ENCODE measurements at places on chromosomes 4 and X.

DNA sequence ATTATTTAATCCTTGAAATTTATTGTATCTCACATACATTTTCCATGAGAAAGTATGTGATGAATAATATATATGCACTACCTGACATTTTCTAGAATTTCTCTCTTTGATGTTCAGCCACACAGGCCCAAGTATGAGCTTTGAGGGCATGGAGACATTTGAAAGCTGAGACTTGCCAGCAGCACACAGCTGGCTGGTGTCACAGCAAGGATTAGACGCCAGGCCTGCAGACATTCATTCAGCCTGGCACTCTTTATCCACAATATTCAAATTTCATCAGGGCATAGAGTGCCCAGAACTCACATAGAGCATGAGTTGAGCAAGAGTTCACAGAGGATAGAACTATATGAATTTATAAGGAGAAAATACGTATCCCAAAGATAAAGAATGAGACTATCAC, 74.0 kb downstream of the GRIA2 start:
- DNase-seq, result no peak

GRCh38 chr4:48025005-48025404, 8.4 kb downstream of the NIPAL1 start:
- no peak for DNase-seq

GRCh38 chr4:56505269-56506130, at the start of gene ARL9:
TSS of gene ARL9 (plus strand) at chr4:56505791. CDS start at chr4:56505863, 72 bp downstream.
- DNase-seq, result peak; percentile 45

- DNase-seq, result no peak
Measured at GRCh38 chr4:80412322-80412721, 76.8 kb downstream of the CFAP299 start.

GRCh38 chrX:109310031-109310430, 171.9 kb downstream of the GUCY2F start:
- no peak for DNase-seq

GRCh38 chrX:21838937-21839333, 482 bp upstream of the MBTPS2 start:
- no peak for DNase-seq

- DNase-seq, result no peak
Measured at GRCh38 chr4:103400405-103400804, 202.3 kb upstream of the CENPE start.

DNA sequence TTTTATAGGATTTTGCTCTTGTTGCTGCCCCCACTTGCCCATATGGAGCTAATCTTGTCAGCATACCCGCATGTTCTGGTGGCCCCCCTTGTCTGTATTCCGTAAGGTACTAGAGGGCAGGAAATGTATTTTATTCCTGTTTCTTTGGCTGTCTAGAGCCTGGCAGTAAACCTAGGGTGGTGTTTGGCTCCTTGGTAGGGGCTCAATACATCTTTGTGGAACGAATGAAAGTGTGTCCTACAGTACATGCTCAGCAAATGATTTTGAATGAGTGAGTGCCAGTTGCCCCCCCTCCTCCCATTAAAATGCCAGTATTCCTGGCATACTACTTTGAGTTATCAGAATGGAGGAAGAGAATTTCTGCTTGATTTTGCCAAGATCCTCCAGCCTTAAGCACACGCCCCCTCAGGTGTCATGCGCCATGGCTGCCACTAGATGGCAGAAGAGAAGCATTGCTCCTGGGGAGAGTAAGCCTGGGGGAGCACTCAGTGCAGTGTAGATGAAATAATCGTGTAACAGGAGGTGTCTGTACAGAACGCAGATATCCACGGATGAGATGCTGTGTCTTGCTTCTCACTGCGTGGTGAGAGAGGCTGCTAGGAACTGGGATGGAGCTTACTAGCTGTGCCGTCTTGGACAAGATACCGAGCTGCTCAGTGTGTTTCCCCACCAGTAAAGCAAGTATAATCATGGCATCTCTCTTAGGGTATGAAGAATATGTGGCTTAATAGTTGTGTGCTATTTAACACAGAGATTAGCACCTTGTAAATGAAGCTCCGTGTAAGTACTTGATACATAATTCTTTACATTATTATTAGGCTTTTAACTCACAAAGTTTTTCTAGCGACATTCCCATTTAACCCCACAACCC, 17.2 kb upstream of the RNF212 start:
- DNase-seq, result peak; percentile 31

Measured in activated CD4-positive, CD25-positive, alpha-beta regulatory T cell (primary cell).